ENCODE measurements at places on chromosomes 13 and 19.

DNA sequence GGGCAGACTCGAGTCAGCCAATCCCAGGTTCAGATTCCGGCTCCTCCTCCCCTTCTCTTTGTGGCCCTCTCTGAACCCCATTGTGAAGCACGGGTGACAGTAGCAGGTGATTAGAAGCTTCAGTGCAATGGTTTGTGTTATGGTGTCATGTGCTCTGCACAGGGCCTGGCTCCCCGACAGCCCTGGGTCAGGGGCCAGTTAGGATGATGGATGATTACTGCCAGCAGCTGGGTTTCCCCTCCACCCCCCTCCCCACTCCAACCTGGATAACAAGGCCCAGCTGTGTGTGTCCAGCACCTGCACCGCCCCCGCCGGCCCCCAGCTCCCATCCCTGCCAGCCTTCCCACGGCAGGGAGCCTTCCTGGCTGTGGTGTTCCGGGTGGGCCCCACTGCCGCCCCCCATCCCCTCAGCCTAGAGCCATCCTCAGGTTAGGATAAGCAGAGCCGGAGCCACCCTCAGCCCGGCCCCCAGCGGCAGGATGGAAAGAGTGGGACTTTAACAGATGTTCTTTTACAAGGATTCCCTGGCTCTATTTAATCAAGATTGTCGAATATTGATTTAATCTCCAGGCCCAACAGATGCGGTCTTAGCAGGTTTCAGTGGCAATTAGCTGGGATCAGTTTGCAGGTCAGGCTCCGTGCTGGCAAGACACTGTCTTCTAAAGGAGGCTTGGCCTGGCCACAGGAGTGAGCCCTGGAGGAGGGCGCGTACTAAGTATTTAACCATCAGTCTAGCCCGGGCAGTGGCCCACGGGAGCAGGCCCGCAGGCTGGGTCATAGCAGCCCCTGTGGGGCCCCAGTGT, 156.2 kb downstream of the SIPA1L3 start:
- DNase-seq, result no peak

GRCh38 chr13:20351281-20352022, 119.3 kb upstream of the GJB6 start:
- no peak for DNase-seq

DNA sequence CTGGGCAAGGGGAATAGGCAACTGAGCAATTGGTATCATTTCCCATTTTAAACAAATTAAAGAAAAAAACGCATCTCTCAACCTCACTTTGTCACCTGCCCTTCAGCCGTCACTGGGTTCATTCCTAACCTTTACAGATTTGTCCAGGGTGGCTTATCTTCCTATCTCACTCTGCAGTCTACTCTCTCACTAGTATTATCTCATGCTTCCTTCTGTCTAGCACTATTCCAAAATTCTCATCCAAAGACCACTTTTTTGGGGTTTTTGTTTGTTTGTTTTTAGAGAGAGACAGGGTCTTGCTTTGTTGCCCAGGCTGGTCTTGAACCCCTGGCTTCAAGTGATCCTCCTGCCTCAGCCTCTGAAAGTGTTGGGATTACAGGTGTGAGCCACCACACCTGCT, 26.7 kb upstream of the MPHOSPH8 start:
- DNase-seq, result no peak

- DNase-seq, result peak; percentile 72
Observed at GRCh38 chr19:12156223-12157058, at the start of gene ZNF625. ZNF625 (minus strand) TSS chr19:12156734; CDS start chr19:12156558, 176 bp downstream.

GRCh38 chr19:11979527-11979926, 14.7 kb downstream of the ZNF763 start:
- no peak for DNase-seq

DNA sequence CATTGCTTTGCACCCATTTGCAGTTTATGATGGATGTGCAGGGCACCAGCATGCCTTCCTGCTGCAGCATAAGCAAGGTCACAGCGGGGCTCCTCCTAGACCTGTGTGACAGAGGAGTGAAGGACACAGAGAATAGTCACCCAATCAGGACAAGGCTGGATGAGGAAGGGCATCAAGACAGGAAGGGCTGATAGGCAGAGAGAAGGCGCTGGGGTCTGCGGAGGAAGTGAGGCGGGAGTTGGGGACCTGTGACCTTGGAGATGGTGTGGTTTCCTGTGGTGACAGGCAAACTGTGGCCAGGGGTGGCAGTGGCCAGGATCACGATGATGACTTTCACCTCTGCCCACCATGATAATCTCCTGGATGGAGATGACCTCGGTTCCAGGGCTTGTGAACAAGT, 16.4 kb upstream of the KCTD15 start:
- no peak for DNase-seq

DNA sequence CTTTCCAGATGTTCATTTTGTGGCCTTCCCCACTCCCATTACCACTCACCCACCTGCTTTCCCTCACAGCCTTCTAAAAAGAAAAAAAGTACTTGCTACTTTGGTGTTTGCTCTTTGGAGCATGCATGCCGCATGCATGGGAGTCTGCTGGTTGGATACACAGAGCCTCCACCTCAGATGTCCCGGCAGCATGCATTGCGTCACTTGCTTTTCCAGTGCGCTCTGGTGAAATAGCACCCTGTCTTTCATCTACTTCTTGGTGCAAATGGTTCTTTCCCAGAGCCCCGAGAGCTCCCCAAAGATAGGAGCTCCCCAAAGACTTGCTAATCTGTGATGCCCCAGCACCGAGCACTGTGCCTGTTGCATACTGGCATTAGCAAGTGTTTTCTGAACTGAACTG, 333.2 kb upstream of the ZNF507 start:
- no peak for DNase-seq

- DNase-seq, result no peak
Observed at GRCh38 chr13:90154311-90154960, 1193.1 kb upstream of the MIR17HG start.

DNA sequence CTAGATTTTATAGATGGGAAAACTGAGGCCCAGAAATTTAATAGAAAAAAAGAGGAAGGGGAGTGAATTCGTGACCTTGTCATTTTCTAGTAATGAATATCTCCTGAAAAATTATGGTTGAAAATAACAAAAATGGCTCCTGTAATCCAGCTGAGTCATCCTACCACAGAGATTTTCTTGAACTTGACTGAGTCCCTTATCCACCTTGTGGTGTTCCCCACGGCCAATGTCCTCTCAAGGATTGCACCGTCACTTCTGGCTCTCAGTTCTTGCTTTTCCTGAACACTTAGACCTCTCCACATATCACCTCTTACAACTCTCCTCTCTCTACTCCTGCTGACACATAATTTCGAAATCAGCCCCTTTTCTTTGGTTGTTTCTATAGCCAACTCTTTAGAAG, 1.2 kb upstream of the KATNAL1 start:
- DNase-seq, result peak; percentile 31

- no peak for DNase-seq
Observed at GRCh38 chr13:24742977-24743376, 21.0 kb upstream of the RNF17 start.

DNA sequence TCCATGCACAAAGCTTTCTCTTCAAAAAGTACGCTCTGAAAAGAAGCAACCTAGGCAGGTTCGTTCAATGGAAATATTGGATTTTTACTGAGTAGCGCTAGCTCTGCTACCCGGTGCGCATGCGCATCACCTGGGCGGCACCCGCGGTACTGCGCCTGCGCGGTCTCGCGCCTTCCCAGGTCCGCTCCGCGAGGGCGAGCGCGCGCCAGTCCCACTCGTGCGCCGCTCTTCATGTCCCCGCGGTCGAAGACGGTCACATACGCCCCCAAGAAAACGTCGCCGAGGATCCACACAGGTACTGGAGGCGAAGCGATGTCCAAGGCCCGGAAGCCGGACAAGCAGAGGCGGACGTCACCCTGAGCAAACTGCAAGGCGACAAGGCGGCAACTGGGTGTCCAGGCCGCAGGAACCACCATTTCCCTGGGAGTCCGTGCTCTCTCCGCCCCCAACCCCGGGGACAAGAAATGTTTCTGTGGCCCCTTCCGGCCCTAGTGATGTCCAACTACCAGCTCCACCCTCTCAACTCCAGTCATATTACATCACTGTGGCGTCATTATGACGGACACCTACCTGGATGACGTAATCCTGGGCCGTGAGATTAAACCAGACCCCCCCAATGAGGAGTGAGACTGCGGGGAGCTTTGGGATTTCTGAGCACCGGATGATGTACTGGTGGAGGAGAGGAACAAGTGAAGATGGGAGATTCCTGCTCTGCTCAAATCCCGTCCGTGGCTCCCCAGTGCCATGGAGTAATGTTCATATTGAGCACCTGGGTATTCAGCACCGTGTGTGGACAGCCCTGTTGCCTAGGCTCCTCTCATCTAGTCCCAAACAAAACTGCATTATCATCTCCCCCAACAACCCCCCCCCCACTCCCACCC, 4.8 kb upstream of the KCNC3 start:
- peak; percentile 86 for DNase-seq

DNA sequence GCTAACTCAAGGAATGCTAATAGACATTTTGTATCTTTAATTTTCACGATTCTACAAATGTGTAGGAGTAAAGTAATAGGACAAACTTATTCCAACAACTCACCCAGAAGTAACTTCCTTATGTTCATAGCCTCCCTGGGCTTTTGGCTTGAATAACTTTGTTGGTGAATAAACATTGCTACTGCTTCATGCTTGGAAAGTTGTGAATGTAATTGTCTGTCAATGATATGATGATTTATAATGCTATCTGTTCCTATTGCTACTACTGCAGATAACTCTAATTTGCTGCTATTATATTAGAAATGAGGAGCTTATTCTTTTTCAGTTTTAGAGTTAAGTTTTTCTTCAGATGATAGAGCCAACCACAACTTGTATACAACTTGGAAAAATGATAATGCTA, 307.7 kb downstream of the PCDH9 start:
- no peak for DNase-seq

DNA sequence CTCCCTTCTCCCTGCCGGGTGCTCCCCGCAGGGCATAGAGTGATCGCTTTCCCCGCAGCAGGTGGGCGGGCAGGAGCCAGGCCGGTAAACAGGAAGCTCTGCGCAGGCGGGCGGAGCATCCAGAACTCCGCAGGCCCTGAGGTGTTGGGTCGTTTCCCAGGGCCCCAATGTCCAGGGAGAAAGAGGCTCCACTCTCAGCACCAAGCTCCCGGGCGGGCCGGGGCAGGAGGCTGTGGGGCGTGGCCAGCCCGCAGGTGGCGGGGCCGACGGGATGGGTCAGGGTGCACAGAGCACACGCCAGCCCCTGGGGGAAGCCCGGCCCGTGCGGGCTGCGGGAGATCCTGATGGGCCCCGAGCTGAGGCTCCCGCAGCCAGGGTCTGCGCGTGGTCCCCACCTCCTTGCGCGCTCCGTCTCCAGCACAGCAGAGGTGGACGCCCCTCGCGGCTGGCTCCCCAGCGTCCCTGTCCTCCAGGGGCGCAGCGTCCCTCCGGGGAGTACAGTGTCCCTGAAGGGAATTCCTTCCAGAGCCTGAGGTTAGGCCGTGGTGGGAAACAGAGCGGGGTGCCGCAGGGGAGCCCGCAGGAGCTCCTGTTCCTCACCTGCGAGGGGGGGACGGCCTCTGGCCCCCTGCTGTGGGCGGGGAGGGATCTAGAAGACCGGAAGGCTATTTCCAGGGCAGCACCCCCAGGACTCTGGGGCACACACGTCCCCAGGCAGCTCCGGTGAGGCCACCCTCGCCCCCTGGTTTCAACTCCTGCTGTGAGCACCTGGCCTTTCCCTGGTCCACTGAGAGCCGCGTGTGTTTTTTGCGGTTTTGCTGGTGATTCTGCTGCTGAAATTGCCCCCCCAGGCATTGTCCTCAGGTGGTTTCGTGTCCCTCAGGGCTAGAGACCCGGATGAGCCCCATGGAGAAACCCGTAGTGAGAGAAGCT, 12.2 kb downstream of the PIP5K1C start:
- DNase-seq, result peak; percentile 58

GRCh38 chr13:99659226-99659625, 158.0 kb downstream of the TM9SF2 start:
- no peak for DNase-seq

GRCh38 chr19:36009220-36009619, 607 bp upstream of the SYNE4 start:
- peak; percentile 76 for DNase-seq

DNA sequence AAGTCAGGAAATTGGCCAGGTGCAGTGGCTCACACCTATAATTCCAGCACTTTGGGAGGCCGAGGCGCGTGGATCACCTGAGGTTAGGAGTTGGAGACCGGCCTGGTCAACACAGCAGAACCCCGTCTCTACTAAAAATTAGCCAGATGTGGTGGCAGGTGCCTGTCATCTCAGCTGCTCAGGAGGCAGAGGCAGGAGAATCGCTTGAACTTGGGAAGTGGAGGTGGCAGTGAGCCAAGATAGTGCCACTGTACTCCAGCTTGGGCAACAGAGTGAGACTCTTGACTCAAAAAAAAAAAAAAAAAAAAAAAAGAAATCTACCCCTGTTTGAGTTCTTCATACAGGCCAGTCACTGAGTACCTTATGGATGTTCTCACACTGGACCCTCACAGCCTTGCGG, 42.0 kb downstream of the SLC15A1 start:
- no peak for DNase-seq

DNA sequence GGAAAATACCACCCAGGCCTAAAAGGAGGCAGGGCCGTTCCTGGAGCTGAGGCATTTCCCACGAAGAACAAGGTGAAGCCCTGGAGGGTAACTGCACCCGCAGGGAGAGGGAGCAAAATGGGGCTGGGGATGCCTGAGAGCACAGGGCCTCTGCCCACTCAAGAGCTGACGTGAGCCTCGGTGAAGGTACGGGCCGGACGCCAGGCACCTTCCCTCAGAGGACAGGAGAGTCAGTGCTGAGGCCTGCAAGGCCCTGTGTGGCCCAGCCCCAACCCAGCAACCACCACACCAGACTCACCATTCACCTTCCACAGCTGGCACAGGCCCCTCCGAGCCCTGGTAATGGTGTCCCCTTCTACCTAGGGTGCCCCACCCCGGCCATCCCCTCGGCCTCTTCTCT, 36.3 kb downstream of the DNMT1 start:
- DNase-seq, result no peak

GRCh38 chr13:60944016-60944415, 471.6 kb downstream of the PCDH20 start:
- DNase-seq, result no peak

GRCh38 chr19:33724021-33724720, 72.5 kb upstream of the KCTD15 start:
- no peak for DNase-seq

- no peak for DNase-seq
Observed at GRCh38 chr19:5253406-5254110, 87.1 kb downstream of the PTPRS start.

DNA sequence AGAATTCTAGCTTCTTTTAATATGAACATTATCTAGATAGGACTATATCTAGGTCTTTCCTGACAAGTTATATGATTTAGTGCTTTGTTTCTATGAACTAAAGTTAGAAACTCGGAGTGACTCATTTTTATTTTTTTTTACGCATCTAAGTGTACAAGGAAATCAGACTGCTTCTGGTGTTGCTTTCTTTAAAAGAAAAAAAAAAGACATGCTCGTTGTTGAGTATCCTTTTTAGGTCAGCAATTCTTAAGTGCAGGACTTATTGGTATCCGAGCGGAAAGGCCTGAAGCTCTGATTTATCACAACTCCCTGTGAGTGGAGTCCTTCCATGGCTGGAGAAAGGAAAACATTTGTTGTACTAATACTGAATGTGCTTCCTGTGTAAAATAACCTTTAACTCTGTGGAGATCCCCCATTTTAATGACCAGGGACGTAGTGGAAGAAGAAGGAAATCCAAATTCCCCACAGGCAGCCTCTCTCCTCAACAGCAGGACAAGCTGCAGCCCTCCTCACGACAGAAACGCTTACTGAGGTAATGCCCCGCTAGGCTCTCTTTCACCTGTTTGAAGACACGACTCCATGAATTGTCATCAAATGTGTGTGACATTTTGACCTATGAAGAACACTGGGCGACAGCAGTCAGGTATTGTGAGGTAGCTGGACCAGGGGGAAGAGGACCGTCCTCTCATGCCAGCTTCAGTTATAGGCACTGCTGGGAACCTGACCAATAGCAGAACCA, 17.9 kb upstream of the POMP start:
- no peak for DNase-seq

GRCh38 chr13:110132225-110132982, 174.6 kb downstream of the COL4A1 start:
- DNase-seq, result no peak
